ENCODE measurements at places on chromosomes 3 and 15.

- DNase-seq, result no peak
Measured at GRCh38 chr15:60858511-60859070, 370.5 kb downstream of the RORA start.

DNA sequence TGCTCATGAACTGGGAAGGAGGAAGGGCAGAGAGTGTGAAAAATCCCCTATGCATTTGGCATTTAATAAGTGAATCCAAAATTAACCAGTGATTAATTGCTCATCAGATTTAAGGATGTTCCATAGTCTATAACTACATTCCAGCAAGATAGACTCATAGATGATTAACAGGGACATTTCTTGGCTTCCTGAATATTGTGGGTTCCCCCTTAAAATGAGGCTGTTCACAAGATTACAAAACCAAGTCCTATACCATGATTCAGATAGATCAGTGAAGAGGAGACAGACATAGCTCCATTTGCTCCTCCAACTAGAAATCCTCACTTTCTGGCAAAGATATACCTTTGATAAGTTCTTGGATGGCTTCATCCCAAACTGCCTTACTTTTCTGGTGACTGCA lies 15.4 kb downstream of the RASGRP1 start:
- DNase-seq, result no peak

GRCh38 chr15:42160136-42160535 lies 3.7 kb upstream of the PLA2G4F start:
- DNase-seq, result no peak

DNA sequence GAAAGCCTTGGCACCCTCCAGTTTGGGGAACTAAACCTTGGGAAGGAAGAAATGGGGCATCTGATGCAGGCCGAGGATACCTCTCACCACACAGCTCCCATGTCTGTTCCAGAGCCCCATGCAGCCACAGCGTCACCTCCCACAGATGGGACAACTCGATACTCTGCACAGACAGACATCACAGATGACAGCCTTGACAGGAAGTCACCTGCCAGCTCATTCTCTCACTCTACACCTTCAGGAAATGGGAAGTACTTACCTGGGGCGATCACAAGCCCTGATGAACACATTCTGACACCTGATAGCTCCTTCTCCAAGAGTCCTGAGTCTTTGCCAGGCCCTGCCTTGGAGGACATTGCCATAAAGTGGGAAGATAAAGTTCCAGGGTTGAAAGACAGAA lies 7.7 kb downstream of the MAP1A start:
- DNase-seq, result no peak

GRCh38 chr3:31157893-31158620 lies 263.6 kb upstream of the GADL1 start:
- peak; percentile 35 for DNase-seq

- DNase-seq, result no peak
Measured at GRCh38 chr15:53196242-53196641, 406.1 kb upstream of the ONECUT1 start.
